LoVo (cell line): ENCODE measurements at places on chromosomes 1 and 21.

- peak; percentile 42 for DNase-seq
Measured at GRCh38 chr1:20411196-20411980, 74.6 kb downstream of the CAMK2N1 start.

GRCh38 chr1:210757677-210758076 is 376.3 kb downstream of the KCNH1 start:
- DNase-seq, result no peak

- no peak for DNase-seq
Measured at GRCh38 chr1:28111157-28111556, 22.7 kb upstream of the EYA3 start.

DNA sequence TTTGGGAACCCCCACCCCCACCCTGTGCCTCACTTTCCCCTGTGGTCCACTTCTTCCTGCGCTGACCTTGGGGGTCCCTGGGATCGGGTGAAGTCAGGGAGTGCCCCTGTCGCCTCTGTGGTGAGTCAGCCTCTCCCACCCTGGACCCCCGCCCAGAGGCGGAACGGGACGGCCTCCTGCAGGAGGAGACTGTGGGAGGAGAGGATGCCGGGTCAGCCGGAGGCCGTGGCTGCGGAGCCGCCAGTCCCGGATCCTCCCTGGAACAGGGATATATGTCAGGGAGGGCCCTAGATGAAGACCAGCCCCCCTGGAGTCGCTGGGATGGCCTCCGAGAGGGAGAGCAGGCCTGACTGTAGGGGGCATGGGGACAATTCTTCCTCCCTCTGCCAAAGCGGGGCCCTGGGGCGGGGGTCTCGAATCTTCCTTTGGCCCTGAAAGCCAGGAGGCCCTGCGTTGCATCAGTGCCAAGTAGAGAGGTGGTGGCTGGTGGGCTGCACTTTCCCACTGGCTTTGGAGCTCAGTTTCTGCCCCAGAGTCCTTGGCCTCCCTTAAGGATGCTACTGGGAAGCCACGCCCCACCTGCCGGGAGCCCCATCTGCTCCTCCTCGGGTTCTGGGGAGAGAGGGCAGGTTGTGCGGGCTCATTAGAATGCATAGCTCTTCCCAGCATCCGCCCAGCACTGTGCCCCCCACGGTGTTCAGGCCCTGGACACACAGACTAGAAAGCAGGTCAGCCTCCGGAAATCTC is 930 bp downstream of the ARHGEF10L start:
- DNase-seq, result no peak

DNA sequence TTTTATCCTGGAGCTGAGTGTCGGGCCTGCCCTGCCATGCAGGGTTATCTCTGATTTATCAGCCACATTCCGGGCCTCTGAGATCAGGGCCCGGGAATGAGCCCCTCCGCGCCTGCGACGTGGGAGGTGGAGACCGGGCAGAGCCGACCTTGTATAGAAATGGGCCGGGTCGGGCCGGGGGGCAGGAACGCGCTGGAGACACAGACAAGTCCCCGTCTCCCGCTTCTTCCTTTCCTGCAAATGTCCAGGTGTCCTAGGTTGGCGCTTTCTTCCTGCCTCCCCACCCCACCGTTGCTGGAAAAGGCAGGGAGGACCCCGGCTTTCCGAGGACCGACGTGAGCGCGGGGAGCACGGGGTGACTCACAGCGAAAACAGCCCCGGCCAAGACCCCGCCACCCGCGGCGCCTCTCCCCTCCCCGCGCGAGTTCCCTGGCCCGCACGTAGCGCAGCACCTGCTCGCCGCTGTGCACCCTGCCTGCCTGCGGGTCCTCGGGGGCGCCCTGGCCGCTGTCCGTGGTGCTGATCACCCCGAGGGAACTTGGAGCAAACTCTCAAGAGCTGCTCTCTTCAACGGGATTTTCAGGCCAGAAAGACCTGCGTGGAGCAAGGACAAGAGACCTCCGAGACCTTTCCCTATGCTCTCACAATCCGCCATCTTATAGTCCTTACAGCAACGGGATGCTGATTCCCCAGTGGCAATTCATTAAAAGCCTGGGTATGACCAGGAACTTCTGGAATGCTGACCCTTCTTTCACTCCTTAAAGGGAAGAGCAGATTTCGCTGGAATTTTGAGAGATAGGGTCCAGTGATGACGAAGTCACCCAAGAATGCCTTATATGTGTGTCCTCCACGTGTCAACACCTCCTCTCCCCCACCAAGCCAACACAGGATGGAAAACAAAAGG is 475 bp upstream of the NPPB start:
- peak; percentile 50 for DNase-seq

DNA sequence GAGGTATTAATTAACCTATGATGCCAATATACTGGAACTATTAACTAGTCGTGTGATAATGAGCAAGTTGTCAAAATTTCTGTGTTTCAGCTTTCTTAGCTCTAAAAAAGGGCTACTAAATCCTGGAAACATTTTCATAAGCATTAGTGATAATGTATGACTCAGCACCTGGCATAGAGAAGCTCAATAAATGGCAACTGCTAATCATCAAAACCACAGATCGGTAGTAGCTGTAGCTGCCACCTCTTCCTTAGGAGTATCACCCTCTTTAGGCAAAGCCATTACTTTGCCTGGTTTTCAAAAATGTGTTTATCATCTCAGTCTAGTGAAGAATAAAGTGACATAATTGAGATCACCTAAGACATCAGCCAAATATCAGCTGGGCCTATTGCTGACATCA is 75.5 kb downstream of the TPR start:
- DNase-seq, result no peak

DNA sequence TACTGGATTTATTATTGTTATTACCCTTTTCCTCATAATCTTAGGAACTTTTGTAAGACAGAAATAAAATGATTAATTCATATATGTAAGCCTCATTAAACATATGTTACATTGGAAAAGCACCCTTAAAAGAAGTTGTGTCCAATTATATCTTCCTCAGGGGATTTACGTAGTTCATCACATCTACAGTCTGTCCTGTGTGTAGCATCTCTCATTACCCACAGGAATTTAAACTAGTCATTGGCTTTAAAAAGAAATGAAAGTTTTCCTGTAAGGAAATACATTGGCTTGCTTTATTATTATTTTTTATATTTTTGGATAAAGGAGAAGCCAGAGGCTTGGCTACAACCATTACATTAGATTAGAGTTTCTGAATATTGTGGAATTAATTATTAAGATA is 56.1 kb downstream of the SWT1 start:
- no peak for DNase-seq

DNA sequence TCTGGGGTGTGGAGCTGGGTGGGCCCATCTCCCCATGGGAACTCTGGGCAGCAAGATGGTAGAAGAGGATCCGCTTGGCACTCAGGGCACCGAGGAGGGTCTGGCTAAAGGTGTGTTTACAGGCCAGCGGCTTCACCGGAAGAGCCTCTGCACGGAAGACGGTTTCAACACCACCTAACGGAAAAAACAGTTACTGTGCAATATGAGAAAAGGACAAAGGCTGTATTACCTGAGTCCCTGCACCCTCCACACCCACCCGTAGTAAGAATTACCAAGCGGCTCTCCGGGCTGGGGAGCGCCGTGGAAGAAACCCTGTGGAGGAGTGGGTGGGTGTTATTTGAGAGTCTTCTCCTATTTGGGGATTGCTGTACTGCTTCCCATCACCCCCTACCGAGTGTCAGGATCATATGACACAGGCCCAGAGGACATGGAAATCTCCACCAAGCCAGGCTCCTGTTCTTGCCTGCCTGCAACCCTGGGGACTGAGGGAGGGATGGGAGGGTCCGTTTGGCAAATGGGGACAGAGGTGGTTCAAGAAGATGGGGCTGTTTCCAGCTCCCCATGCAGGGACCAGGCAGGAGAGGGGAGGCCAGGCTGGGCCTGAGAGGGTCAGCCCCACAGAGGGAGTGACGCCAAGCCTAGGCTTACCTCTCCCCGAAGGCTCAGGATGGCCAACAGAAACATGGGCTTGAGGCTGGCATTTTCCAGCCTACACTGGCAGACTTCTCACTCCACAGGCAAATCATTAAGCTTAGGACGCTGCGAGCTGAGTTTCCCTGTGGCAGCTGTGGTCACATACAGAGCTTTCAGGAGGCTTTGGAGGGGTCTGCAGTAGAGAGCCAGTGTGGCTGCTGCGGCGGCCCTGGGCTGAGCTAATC is 203.5 kb upstream of the TMEM51 start:
- no peak for DNase-seq

DNA sequence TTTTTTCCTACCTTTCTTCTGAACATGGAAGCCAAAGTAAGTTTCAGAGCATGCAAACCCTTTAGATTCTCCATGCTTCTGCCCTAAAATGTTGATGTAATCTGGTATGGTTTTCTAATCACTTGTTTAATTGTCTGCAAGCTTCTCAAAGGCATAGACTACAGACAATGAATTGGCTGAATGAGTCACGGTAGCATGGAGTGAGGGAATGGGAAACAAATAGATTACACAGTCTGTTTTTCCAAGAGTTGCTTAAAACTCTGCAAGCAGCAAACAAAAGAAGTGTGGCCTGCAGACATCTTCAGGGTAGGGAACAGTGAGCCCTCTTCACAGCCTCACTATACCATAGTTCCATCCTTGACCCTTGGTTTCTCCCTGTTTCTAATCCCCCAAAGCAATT is 326.0 kb downstream of the BARHL2 start:
- DNase-seq, result no peak

GRCh38 chr1:165828103-165828668 is 772 bp downstream of the UCK2 start:
- DNase-seq, result peak; percentile 33

GRCh38 chr1:68565923-68566322 is 69.0 kb upstream of the DEPDC1 start:
- no peak for DNase-seq

- peak; percentile 5 for DNase-seq
Measured at GRCh38 chr21:36873513-36873912, 93.0 kb downstream of the HLCS start.

GRCh38 chr1:203290261-203291089 is 14.8 kb upstream of the BTG2 start:
- DNase-seq, result peak; percentile 86

GRCh38 chr1:107555578-107555977 is 409.4 kb downstream of the VAV3 start:
- no peak for DNase-seq

GRCh38 chr1:93579891-93580290 is 101.7 kb downstream of the BCAR3 start:
- peak; percentile 73 for DNase-seq

- no peak for DNase-seq
Measured at GRCh38 chr1:198620951-198621824, 17.7 kb upstream of the PTPRC start.

GRCh38 chr1:119778359-119778758 is 9.7 kb upstream of the HMGCS2 start:
- no peak for DNase-seq

GRCh38 chr1:33299461-33300155 is 21.3 kb downstream of the A3GALT2 start:
- no peak for DNase-seq

- DNase-seq, result no peak
Measured at GRCh38 chr1:208058267-208058666, 147.3 kb upstream of the CD34 start.
